Adrenal gland (tissue), 19 donors: ENCODE measurements at places on chromosomes 5 and 9.

DNA sequence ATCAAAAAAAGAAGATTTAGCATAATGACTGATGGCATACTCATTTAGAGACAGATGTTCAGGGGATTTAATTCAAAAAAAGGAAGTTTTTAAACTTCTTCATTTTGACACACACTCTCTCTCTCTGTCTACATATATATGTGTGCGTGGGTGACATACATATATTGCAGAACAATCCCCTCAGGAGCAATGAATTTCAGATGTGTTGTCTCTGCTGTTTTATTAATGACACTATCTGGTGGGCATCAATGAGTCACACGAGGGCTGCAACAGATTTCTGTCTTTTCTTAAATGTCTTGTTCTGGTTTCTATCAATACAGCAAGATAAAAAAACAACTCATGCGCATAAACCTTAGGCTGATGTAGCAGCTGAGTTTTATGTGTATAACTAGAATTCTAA is 123.5 kb upstream of the SLCO6A1 start:
- H3K4me1 ChIP-seq, result no peaks in the 10 kb centered on the region
- no peaks in the 10 kb centered on the region for H3K27me3 ChIP-seq
- no peak overlapping the region for H3K27ac ChIP-seq
- no peaks in the 10 kb centered on the region for H3K36me3 ChIP-seq
- H3K4me3 ChIP-seq, result no peak overlapping the region

DNA sequence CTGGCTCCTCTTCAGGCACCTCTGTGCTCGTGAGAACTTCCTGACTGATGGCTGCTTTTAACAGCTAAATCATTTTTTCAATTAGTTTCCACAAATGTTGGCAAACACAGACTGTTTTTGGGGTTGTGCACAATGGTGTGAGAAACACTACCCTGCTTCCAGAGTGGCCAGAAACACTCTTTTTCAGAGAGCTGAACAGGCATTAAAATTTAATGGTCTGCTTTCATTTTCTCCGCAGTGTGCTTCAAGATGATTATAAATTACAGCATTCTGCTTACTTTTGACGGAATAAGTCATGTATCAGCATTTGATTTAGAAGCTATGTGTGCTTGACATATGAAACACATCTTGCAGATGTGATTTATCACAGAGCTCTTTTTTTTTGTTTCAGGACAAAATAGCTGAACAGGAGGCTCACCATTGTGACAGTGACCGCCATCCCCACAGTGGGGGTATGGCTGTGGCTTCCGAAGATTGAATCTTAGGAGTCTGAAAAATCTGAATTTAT is 454.5 kb upstream of the ZNF608 start:
- H3K36me3 ChIP-seq, result no peaks in the 10 kb centered on the region
- no peaks in the 10 kb centered on the region for H3K27me3 ChIP-seq
- H3K4me3 ChIP-seq, result no peak overlapping the region
- DNase-seq, result no peak
- H3K4me1 ChIP-seq, result no peaks in the 10 kb centered on the region

- no peaks in the 10 kb centered on the region for H3K27me3 ChIP-seq
- no peaks in the 10 kb centered on the region for H3K36me3 ChIP-seq
- no peak overlapping the region for H3K4me3 ChIP-seq
- no peak overlapping the region for H3K27ac ChIP-seq
- H3K4me1 ChIP-seq, result no peaks in the 10 kb centered on the region
- no peak for DNase-seq
Observed at GRCh38 chr5:149472399-149472798, 78.8 kb downstream of the CSNK1A1 start.

- H3K4me1 ChIP-seq, result no peaks in the 10 kb centered on the region
- DNase-seq, result no peak
- no peaks in the 10 kb centered on the region for H3K27me3 ChIP-seq
Observed at GRCh38 chr9:124471761-124472160, 21.5 kb downstream of the ADGRD2 start.

- H3K4me3 ChIP-seq, result no peak overlapping the region
- H3K4me1 ChIP-seq, result no peaks in the 10 kb centered on the region
- H3K27ac ChIP-seq, result no peak overlapping the region
- no peaks in the 10 kb centered on the region for H3K27me3 ChIP-seq
- no peaks in the 10 kb centered on the region for H3K36me3 ChIP-seq
Observed at GRCh38 chr5:31382051-31382878, 149.6 kb downstream of the DROSHA start.

DNA sequence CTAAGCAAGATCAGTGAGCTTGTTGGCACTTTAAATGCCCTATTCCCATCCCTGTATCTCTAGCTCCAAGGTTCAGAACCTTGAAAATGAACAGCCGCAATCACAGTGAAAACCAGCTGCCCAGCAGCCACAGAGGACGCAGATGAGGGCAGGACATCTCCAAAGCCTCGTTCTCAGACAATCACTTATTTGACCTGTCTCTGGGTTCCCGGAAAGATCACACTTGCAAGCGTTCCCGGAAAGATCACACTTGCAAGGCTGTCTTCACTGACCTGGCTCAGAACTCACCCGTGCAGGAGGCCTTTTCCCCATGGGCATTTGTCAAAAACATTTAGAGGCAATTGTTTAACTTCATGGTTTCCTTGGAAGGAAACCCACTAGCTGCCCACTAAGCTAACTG is 25.7 kb downstream of the IPPK start:
- DNase-seq, result peak; percentile 70
- H3K27me3 ChIP-seq, result no peaks in the 10 kb centered on the region
- peaks cover 9% of the 10 kb centered on the region for H3K4me1 ChIP-seq
- no peak overlapping the region for H3K27ac ChIP-seq
- no peak overlapping the region for H3K4me3 ChIP-seq
- H3K36me3 ChIP-seq, result no peaks in the 10 kb centered on the region

DNA sequence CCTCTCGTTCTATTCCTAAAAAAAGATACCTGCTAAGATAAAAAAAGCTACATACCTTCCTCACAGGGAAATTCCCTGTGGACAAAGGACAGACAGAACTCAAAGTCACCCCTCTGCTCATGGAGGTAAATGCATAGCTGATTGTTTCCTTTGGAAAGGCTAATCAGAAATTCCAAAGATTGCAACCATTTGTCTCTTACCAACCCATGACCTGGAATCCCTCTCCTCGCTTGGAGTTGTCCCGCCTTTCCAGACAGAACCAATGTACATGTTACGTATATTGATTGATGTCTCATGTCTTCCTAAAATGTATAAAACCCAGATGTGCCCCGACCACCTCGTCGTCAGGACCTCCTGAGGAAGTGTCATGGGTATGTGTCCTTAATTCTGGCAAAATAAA is 49.2 kb upstream of the LIFR start:
- no peaks in the 10 kb centered on the region for H3K27me3 ChIP-seq
- no peak overlapping the region for H3K27ac ChIP-seq
- no peaks in the 10 kb centered on the region for H3K36me3 ChIP-seq
- DNase-seq, result no peak
- no peaks in the 10 kb centered on the region for H3K4me1 ChIP-seq
- no peak overlapping the region for H3K4me3 ChIP-seq

DNA sequence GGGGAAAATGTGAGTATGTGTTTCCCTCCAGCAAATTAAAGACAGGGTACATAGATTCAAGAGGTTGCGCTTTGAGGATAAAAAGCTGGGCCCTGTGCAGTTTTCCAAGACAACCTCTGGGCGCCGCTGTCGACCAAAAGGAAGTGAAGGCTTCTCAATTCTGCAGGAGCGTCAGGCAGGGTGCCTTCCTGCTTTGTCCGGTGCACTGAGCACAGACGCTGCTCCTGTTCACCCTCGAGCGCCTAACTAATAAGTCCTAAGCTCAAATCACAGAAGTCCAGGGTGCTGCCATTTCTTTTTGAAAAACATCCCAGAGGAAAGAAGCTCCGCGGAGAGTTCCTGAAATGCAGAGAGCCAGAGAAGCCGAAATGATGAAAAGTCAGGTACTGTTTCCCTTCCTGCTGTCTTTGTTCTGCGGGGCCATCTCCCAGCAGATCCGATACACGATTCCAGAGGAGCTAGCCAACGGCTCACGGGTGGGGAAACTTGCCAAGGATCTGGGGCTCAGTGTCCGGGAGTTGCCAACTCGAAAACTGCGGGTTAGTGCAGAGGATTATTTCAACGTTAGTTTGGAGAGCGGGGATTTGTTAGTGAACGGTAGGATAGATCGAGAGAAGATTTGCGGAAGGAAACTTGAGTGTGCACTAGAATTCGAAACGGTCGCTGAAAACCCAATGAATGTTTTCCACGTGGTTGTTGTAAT is at the start of gene PCDHGB1:
Gene PCDHGB1, plus strand, starts transcription at position 183 of the 703 bp plus-strand sequence. Its CDS starts 162 bp downstream, at position 345.
- DNase-seq, result peak; percentile 46
- H3K4me3 ChIP-seq, result no peak within 1 kb of the TSS
- no peaks in the 10 kb centered on the region for H3K4me1 ChIP-seq
- H3K27ac ChIP-seq, result no peak within 1 kb of the TSS

GRCh38 chr5:176450077-176450476 is 1.9 kb downstream of the FAF2 start:
- H3K27me3 ChIP-seq, result no peaks in the 10 kb centered on the region
- H3K4me1 ChIP-seq, result peaks cover 8% of the 10 kb centered on the region
- no peak overlapping the region for H3K27ac ChIP-seq

- DNase-seq, result peak; percentile 29
- H3K27me3 ChIP-seq, result no peaks in the 10 kb centered on the region
- H3K4me3 ChIP-seq, result no peak overlapping the region
- H3K4me1 ChIP-seq, result peaks cover 19% of the 10 kb centered on the region
- no peak overlapping the region for H3K27ac ChIP-seq
Observed at GRCh38 chr5:159021901-159022556, 77.7 kb downstream of the EBF1 start.

DNA sequence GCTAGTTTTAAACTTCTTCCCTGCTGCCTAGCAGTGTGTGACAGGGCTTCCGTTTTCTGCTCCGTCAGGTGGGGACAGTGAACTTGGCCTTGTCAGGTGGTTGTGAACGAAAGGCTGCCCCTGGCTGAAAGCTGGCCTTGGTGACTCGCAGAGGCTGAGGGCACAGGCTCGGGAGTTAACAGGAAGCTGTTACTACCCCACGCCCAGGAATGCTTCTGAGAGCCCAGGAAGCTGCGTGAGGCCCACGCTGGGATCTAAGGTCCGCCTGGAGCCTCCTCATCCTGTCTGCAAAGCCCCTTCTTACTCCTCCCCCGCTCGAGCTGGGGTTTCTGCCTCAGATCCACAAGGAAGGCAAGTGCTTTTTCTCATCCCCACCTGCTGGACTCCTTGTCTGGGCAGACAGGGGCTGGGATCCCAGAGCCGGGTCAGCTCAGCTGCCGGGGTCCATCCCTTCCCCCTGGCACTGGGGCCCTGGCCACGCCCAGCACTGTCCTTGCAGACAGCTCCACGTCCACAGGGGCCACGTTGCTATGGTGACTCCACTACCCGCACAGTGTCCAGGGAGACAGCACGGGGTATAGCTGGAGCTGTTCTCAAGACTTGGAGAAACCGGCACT is 124.7 kb upstream of the TBC1D2 start:
- no peak overlapping the region for H3K27ac ChIP-seq
- no peak overlapping the region for H3K4me3 ChIP-seq
- no peaks in the 10 kb centered on the region for H3K27me3 ChIP-seq
- no peaks in the 10 kb centered on the region for H3K36me3 ChIP-seq
- peaks cover 6% of the 10 kb centered on the region for H3K4me1 ChIP-seq

GRCh38 chr5:124421584-124421983 is 324.9 kb downstream of the ZNF608 start:
- H3K27me3 ChIP-seq, result no peaks in the 10 kb centered on the region
- no peaks in the 10 kb centered on the region for H3K36me3 ChIP-seq
- no peak for DNase-seq
- H3K4me3 ChIP-seq, result no peak overlapping the region
- H3K4me1 ChIP-seq, result no peaks in the 10 kb centered on the region
- H3K27ac ChIP-seq, result no peak overlapping the region

DNA sequence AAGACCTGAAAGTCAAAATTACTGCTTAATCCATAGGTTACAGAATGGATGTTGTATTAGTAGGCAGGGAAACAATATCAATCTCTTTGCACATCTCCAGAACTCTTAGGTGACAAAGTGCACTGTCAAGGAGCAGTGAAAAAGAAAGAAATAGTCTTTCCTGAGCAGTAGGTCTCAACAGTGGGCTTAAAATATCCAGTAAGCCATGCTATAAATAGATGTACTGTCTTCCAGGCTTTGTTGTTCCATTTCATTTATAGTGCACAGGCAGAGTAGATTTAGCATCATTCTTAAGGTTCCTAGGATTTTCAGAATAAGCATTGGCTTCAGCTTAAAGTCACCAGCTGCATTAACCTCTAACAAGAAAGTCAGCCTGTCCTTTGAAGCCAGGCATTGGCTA is 50.7 kb downstream of the SSBP2 start:
- no peaks in the 10 kb centered on the region for H3K4me1 ChIP-seq
- no peak for DNase-seq
- no peaks in the 10 kb centered on the region for H3K27me3 ChIP-seq
- H3K27ac ChIP-seq, result no peak overlapping the region
- H3K36me3 ChIP-seq, result no peaks in the 10 kb centered on the region

DNA sequence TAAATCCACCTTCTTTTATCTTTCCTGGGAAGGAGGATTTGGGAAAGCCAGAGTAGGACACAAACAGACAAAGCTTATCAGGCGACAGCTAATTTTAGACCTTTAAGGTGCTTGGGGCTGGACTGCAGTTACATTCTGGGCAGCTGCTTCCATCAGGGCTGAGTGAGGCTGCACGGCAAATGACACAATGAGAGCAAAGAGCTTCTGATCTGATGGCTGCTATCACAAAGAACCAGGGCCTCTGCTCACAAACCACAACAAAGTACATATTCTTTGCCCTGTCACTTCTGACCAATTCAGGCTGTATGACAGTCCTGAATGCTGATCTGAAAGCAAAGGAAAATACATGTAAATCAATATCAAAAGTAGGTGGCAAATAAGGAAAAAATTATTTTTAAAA is 93.1 kb downstream of the MRPS27 start:
- no peak overlapping the region for H3K27ac ChIP-seq
- DNase-seq, result no peak
- H3K27me3 ChIP-seq, result no peaks in the 10 kb centered on the region
- H3K4me1 ChIP-seq, result peaks cover 9% of the 10 kb centered on the region
- no peaks in the 10 kb centered on the region for H3K36me3 ChIP-seq
- no peak overlapping the region for H3K4me3 ChIP-seq

DNA sequence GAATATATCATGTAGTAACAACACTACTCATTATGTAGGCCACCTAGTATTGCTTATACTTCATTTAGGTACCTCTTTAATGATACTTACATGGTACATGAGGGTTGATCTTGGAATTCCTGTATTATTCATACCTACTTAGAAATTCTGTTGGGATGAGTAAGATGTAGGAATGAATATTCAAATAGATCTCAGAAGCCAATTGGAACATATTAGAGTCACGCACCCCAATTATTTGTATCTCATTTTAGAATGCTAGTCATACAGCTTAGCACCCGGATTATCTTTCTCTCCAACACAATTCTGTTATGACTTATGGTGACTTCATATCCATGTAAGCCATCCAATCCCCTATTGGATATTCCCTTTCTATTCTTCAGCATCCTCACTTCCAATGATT is 106.7 kb upstream of the SH3GL2 start:
- no peak for DNase-seq
- no peaks in the 10 kb centered on the region for H3K36me3 ChIP-seq
- no peaks in the 10 kb centered on the region for H3K27me3 ChIP-seq
- H3K27ac ChIP-seq, result no peak overlapping the region

GRCh38 chr5:88660947-88661805 is 221.8 kb downstream of the MEF2C start:
- no peaks in the 10 kb centered on the region for H3K27me3 ChIP-seq
- peak; percentile 94 for DNase-seq
- no peaks in the 10 kb centered on the region for H3K36me3 ChIP-seq
- no peaks in the 10 kb centered on the region for H3K4me1 ChIP-seq
- H3K4me3 ChIP-seq, result peak overlapping the region; percentile 11
- H3K27ac ChIP-seq, result no peak overlapping the region
